Lower lobe of right lung (tissue), 2 donors: ENCODE measurements at places on chromosomes 6 and 20. TPM values are rescaled to one million over a fixed set of nuclear protein-coding genes. Genes with fewer than 3 reads are reported as not detected.

GRCh38 chr6:146914489-146915483 is 289.4 kb upstream of the STXBP5 start:
- H3K27ac ChIP-seq = peak overlapping the region; percentile 71
- H3K36me3 ChIP-seq = no peaks in the 10 kb centered on the region
- H3K4me3 ChIP-seq = peak overlapping the region; percentile 25
- H3K4me1 ChIP-seq = peaks cover 17% of the 10 kb centered on the region
- H3K27me3 ChIP-seq = no peaks in the 10 kb centered on the region

MCM8 gene
- total RNA-seq = 6.0 TPM

DNA sequence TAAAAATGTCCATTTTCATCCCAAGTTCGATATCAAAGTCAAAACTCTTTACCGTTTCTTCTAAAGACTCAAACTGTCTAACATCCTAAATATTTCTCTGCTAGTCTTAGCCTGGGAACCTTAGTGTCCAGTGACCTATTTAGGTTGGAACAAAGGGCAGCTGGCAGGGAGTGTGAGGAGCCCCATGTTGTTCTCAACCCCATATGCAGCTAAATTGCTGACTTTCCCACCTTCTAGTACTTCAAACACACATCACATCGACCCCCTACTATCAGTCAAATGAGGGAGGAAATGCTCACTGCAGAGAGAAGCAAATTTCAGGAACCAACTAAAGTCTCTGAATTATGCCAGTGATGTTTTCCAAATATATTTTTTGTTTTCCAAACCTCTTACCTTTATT is 192.6 kb upstream of the RAB32 start:
- no peak for DNase-seq
- no peak overlapping the region for H3K4me3 ChIP-seq
- H3K4me1 ChIP-seq = no peaks in the 10 kb centered on the region
- H3K27ac ChIP-seq = no peak overlapping the region
- no peaks in the 10 kb centered on the region for H3K36me3 ChIP-seq

SLC12A5 gene
- 1.2 TPM for total RNA-seq

DNA sequence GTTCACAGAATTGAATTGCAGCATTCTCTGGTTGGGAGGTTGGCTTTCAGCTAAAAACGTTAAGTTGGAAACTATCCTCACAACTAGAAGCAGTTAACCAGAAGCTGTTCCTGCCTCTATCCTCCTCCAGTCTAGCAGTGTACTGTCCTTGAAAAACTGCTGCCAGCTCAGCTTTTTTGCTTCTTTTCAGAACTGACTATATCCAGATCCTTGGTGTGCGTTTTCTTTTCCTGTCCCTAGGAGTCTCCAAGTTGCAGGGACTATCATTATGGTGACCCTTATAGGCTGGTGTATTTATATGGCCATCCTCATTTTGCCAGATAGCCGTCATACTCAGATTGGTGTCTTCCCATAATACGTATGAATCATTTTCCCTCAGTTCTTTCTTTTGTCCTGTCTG is 5.5 kb downstream of the ITCH start:
- DNase-seq = no peak
- H3K27me3 ChIP-seq = no peaks in the 10 kb centered on the region
- H3K4me1 ChIP-seq = peaks cover 47% of the 10 kb centered on the region
- H3K36me3 ChIP-seq = peaks cover 43% of the 10 kb centered on the region
- no peak overlapping the region for H3K4me3 ChIP-seq
